Retinal pigment epithelial cell (primary cell): ENCODE measurements at places on chromosomes 3 and 15.

- no peak for DNase-seq
Measured at GRCh38 chr3:36317915-36318314, 62.4 kb upstream of the STAC start.

GRCh38 chr15:100244796-100245486 is 96.8 kb downstream of the ADAMTS17 start:
- DNase-seq = no peak

DNA sequence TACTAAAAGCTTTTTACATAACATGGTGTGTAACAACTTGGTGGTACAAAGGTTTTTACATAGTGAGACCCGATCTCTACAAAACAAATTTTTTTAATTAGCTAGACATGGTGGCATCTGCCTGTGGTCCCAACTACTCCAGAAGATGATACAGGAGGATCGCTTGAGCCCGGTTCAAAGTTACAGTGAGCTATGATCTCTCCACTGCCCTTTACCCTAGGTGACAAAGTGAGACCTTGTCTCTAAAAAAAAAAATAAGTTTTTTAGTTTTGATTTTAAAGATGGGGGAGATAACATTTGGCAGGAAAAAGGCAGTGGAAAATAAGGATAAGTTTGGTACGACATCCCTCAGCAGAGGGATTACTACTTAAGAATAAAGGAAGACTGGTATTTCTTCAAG is 5.9 kb downstream of the FAM162A start:
- no peak for DNase-seq

DNA sequence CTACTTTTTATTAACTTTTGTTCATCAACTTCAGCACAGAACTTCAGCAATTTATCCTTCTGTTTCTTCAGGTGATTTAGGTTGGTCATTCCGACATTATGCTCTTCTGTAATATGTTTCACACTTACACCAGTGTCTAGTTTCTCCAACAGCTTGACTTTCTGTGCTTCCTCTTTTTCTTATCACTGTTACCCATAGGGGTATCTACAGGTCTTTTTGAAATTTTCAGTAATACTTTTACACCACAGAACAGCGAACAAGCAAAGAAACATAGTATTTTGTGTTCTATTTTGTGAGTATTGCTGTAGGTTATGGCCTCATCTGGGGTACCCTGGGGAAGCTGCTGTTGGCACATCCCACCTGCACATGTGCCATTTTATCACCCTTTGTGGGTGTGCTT is 260.7 kb downstream of the NSUN3 start:
- no peak for DNase-seq

GRCh38 chr15:101267320-101268104 is 9.8 kb downstream of the SELENOS start:
- DNase-seq = no peak

- no peak for DNase-seq
Measured at GRCh38 chr3:107346564-107346963, 30.7 kb upstream of the CCDC54 start.

- no peak for DNase-seq
Measured at GRCh38 chr3:175605851-175606250, 746.7 kb downstream of the NAALADL2 start.

GRCh38 chr15:49926740-49927139 is 192.3 kb downstream of the ATP8B4 start:
- DNase-seq = no peak

DNA sequence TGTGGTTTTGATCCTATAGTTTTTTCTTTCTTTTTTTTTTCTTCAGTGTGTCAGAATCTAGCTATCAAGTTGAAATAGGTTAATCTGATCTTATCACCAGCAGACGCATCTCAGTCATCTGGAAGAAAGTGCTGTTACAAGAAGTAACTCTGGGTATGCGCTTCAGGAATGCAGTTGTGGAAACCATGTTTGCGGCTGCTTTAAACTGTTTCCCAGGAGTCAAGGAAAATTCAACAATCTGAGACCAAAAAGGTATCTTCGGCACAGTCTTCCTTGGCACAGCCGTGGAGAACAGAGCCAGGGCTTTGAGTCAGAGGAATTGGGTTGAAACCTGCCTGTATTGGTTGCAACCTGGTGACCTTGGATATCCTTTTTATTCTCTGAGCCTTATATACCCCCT is 59.9 kb downstream of the CD47 start:
- DNase-seq = no peak

DNA sequence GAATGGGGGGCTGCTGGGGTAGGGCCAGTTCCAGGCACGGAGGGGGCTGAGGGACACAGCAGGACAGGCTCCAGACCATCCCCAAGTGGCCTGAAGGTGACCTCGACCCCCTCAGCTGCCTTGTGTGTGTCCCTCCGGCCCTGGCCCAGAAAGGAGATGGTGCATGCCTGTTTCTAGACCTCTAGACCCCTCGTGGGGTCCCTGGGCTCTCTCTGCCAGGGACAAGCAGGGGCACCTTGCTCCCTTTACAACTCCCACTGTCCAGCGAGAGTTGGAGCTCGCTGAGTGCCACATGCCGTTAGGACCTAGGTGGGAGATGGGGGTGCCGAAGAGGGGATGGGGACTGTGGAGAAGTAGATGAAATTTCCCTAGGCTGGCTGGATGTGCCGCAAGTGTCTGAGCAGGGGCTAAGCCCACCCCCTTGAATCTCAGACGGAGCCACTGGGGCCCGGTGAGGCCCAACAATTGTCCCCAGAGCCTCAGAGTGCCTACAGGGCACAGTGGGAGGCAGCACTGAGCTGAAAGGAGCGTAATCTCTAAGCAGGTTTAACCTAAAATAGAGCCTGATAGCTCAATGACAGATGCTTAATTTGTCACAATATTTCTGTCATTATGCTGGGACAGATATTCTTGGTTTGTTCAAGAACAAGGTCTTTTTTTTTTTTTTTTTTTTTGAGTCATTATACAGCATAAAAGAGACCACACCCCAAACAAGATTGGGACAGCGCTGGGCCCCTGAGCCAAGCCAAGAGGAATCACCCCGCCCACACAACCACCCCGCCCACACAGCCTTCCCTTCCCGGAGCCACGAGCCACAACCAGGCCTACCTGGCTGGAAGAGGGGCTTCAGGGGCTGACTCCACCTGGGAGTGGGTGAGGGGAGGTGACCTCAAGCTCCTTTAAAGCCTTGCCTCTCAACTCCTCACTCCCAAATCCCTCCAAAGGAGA is 23.6 kb upstream of the KLF13 start:
- DNase-seq = no peak

DNA sequence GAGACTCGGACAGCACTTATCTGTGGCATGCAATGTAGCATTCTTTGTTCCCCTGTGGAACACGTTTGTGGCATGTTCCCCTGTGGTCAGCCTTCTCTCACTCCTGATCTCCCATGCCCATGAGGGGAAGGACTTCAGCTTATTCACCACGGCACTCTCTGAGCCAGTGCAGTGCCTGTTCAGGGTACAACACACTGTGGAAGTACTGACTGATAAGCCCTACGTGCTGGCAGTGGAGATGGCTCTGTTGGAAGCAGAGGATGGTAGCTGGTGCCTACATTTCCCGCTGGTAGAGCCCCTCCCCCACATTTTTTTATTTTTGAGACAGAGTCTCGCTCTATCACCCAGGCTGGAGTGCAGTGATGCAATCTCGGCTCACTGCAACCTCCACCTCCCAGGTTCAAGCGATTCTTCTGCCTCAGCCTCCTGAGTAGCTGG is 43.5 kb upstream of the ETV5 start:
- DNase-seq = no peak

- DNase-seq = no peak
Measured at GRCh38 chr3:46372492-46373359, 2.0 kb downstream of the CCR5 start.

DNA sequence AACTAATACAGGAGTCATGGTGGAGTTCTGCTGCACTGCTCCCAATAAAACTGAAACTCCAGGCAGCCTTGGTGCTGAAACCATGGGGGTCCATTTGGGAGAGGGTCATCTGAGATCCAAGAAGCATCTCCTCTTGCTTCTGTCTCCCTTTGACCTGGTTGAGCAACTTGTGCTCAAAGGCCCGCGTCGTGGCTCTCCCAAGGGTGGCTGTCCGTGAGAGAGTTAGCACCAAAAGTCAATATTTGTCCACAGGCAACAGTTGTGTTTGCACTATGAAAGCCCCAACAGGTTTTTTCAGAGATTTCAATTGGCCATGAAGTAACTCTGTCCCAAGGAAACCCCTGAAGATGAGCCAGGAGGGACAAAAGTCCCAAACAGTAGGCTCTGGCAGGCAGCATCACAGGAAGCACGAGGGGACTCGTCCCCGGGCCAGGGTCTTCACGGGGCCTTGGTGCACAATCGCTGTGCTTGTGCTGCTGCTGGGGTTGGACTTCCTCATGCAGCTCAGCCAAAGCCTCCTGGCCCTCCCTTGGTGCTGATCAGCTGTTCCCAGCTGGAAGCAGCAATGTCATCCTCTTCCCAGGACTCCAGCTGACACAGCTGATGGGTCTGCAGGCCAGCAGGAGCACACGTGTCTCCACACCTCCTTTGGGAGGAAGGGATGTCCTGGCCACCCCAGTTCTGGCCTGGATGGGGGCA is 39.4 kb upstream of the WNT5A start:
- DNase-seq = no peak

- no peak for DNase-seq
Measured at GRCh38 chr15:67785431-67785830, 39.9 kb upstream of the SKOR1 start.

GRCh38 chr3:136276049-136276755 is 26.1 kb downstream of the PCCB start:
- no peak for DNase-seq

DNA sequence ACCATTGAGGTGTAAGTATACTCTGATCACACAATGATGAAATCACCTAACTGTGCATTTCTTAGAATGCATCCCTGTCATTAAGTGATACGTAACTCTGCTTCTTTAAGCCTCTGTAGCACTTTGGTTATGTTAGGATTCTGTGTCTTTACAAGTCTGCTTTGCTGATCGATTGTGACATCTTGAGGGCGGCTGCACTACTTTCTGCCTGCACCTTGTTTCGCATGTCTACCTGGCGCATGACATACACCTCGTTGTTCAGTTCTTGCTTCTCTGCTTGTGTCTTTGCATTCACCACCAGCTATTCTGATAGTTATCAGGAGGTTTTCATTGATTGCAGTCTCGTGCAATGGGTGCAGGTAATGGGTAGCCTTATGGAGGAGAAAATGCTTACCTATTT is 32.7 kb downstream of the IGF1R start:
- no peak for DNase-seq

DNA sequence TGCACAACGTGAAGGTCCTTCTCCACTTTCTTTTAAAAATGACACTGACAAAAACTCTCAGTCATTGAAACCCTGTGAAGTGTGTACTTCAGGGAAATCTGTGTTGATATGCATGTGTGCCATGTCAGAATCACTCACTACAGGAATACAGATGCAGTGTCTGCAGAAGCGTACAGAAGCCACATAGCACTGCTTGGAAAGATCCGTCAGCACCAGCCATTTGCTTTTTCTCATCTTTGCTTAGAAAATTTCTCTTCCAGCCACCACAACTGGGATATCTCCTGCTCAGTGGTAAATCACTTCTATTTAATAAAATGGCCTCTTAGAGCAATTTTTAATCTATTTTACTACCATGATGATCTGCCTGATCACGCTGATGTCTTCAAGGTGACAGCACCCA is 91.3 kb upstream of the ARHGEF26 start:
- DNase-seq = no peak

- DNase-seq = no peak
Measured at GRCh38 chr15:80426316-80426715, 22.1 kb downstream of the ARNT2 start.

- no peak for DNase-seq
Measured at GRCh38 chr15:90300988-90301706, 35.7 kb downstream of the NGRN start.

DNA sequence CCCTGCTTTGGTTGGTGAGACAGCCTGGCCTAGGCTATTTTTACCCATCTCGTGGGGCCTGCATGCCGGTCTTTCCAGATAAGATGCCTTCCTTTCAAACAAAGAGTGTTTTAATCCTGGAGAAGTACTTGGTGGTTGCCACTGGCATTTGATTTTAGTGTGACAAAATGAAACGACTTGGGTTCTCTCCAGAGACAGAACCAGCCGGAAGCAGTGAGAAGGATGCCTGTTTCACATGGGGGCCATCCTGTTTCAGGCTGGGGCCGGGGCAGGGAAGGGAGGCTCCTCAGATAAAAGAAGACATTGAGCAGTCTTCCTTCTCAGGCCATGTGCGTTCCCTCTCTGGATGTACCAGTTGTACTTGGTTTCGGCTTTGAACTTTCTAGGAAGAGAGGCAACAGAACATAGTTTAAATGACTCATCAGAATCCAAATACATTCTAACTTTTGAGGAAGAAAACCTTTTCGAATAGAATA is 74.9 kb downstream of the TOP2B start:
- DNase-seq = no peak

DNA sequence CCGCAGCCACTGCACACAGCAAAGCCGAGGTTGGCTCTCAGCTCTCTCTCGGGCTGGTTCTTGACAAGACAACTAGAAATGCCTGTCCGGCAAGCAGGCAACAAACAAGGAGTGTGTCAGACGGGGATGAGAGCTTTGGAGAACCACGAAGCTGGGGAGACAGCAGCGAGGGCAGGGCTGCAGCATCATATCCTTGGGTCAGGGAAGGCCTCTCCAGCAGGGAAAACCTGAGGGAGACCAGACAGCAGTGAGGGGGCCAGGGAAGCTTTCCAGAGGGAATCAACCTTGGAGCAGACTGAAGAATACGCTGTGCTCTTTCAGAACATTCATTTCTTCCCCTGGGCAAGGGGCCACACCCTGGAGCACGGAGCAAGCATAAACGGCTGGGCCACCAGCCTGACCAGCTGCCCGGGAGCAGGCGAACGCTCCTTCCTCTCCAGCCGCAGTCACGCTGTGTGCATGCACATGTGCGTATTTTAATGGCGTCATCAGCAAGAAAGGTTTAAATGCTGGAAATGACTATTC is 58.7 kb downstream of the CHSY1 start:
- no peak for DNase-seq

- DNase-seq = no peak
Measured at GRCh38 chr3:46321461-46322104, 32.3 kb upstream of the CCR2 start.

DNA sequence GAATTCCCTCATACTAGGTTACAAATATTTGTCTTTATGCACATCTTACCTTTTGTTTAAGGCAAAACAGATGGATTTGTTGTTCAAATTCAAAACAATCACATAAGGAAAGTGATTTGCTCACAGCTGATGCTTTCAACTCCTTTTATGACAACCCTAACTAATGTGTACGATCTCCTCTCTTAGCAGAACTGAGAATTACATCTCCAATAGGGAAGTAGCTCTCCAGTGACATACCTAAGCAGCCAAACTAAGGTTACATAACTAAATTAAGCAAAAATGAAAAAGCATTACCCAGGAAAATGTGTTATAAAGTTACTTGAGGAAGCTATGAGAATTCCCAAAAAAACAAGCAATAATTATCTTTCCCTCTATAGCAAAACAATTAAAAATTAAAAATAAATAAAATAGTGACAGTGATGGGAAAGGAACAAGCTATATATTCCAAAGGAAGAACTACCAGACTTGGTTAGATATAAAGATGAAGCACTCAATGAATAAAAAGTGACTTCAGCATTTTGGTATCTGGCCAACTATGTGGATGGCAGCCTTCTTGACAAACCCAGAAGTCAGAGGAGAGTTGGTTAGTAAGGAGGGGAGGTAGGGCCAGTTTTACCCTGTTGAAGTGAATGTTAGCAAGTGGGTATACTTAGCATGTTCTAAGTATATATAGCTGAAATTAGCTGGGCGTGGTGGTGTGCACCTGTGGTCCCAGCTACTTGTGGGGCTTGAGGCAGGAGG is 32.4 kb downstream of the PEAK1 start:
- no peak for DNase-seq
